NCI-H1417 (cell line): ENCODE measurements at places on chromosomes 3 and 15.

- DNase-seq: no peak
These were observed 342.3 kb upstream of the ADAMTS9 start for GRCh38 chr3:65030014-65030627.

DNA sequence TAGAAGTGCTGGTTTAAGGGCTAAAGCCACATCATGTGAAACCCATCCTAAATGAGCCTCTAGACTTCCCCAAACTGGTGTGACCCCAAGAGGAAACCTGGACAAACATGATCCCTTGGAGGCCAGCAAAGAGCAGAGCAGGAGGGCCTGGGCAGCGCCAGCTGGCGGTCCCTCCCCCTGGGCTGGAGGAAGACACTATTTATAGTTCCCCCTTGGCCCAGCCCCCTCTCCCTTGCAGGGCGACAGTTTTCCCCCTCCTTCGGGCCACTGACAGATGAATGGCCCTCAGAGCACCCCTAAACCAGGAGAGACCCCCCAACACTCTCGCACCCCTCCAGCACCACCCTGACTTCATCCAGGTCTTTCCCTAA lies 2.9 kb downstream of the UCN2 start:
- peak; percentile 2 for DNase-seq

GRCh38 chr3:58082047-58082446 lies 73.8 kb downstream of the FLNB start:
- DNase-seq: no peak

GRCh38 chr3:11155341-11156025 lies 1.2 kb downstream of the HRH1 start:
- peak; percentile 28 for DNase-seq

- DNase-seq: peak; percentile 47
These were observed 335.8 kb upstream of the THRB start for GRCh38 chr3:24830230-24831152.

GRCh38 chr15:29285386-29285785 lies 15.8 kb upstream of the NSMCE3 start:
- DNase-seq: no peak

- peak; percentile 24 for DNase-seq
These were observed 24.4 kb upstream of the THBS1 start for GRCh38 chr15:39556461-39556860.

- no peak for DNase-seq
These were observed 20.7 kb downstream of the POPDC2 start for GRCh38 chr3:119639494-119640350.

DNA sequence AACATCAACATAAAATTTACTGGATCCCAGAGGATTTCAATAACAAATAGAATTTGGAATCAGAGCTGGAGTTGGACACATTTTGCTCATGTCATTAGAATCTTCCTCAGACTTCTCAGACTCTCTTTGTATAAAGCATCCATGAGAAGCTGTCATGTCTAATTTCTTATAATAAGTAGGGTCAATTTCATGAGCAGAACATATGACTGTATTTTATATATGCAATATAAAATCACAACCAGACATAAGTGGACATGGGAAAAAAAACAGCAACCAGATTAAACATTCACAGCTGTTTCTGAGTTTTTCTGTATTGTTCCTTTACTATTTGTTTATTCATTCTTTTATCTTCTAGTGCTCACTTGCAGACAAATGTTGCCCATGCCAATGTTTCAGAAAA lies 325.5 kb downstream of the RBMS3 start:
- DNase-seq: no peak

- no peak for DNase-seq
These were observed 10.9 kb upstream of the CD200R1L start for GRCh38 chr3:112857526-112857925.

GRCh38 chr3:136577791-136578190 lies 174.4 kb downstream of the STAG1 start:
- no peak for DNase-seq

DNA sequence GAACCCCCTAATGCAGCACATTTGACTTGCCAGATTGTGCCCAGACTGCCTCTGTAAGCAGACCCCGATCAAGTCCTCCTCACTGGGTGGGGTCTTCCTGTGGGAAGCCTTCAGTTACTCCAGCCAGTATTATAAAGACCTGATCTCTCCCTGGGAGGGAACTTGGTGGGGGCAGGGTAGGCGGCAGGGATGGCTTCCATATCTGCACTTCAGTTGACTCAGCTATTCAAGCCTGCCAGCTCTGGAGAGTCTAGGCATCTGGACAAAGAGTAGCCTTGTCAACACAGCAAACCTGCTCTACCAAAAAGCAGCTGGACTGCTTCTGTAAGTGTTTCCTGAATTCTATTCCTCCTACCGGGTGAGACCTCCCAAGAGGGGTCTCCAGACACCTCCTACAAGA lies 21.0 kb upstream of the SLC25A38 start:
- DNase-seq: peak; percentile 25

GRCh38 chr3:110886222-110886893 lies 185.3 kb upstream of the NECTIN3 start:
- no peak for DNase-seq

- DNase-seq: peak; percentile 40
These were observed 137.9 kb upstream of the LIPC start for GRCh38 chr15:58293622-58294550.

DNA sequence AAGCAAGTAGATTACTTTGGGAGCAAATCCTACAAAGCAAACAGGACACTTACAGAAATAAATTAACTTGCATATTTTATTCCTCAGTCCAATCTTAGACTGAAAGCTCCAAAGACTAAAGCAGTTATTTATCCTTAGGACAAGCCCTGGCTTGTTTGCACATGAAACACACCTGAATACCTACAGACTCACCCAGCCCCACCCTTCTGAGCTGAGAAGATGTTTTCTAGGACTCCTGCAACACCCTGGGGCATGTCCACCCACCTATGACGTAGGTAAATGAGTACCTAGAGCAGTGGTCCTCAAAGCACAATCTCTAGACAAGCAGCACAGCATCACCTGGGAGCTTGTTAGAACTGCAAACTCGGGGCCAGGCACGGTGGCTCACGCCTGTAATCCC lies 80.8 kb downstream of the ANXA2 start:
- DNase-seq: no peak

- peak; percentile 47 for DNase-seq
These were observed 1.0 kb downstream of the ANP32A start for GRCh38 chr15:68819495-68820294.
